ENCODE measurements at places on chromosomes 2 and 18.

GRCh38 chr2:20150110-20150706, 74.7 kb downstream of the SDC1 start:
- DNase-seq = no peak

- DNase-seq = peak; percentile 57
Observed at GRCh38 chr18:3605954-3606443, 156.0 kb downstream of the TGIF1 start.

DNA sequence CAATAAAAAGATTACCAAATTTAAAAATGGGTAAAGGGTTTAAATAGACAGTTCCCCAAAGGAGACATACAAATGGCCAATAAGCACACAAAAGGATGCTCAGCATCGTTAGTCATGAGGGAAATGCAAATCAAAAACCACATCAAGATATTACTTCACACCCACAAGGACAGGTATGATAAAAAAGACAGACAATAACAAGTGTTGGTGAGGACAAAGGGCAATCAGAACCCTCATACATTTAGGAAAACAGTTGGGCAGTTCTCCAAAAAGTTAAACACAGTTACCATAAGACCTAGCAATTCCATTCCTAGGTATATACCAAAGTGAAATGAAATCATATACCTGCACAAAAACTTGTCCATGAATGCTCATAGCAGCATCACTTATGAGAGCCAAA, 14.5 kb downstream of the CREG2 start:
- no peak for DNase-seq

GRCh38 chr2:198479065-198479464, 674.7 kb downstream of the PLCL1 start:
- no peak for DNase-seq

- no peak for DNase-seq
Observed at GRCh38 chr2:219042750-219043149, 1.4 kb upstream of the CFAP65 start.

GRCh38 chr2:220168891-220169546, 541.6 kb downstream of the SLC4A3 start:
- DNase-seq = no peak

DNA sequence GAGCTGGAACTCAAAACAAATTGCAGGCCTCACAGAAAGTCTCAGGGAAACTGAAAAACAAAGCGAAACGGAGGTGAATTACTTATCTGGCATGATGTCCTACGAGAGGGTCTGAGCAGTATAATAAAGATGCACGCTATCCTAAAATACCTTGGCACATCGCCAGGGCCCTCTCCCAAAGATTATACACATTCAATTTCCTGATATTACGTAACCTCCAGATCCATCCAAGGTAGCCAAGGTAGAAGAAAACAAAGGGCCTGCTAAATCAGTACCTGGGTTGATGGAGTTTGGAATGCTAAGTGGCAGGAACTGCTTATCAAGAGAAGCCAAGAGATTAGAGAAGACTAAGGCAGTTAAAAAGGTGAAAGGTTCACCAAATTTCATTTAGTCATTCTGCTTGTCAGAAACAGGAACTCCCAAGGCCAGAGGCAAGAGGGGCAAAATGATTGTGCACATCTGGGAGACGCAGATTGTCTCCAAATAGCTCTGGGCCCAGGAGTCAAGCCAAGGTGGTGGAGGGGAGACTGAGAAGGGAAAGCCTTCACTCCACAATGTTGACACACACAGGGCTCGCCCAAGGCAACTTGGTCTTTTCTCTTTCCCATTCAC, 236.8 kb upstream of the ATP5MC3 start:
- no peak for DNase-seq

DNA sequence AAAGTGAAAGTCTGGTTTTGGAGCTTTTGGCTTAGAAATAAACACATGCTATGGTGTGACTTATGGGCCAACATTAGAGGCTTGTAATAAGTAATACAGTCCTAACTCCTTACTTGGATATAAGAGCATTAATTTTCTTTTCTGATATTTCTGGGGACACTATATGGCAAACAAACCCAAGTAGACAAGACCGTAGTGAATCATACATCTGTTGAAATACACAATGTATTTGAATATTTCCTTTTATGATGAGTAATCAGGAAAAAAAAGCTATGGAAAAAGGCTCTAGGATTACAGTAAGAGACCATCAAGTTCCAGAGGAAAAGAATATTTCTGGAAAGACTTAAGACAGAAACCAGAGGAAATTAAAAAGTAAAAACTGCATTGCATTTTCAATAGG, 146.0 kb upstream of the CYP26B1 start:
- no peak for DNase-seq

- no peak for DNase-seq
Observed at GRCh38 chr18:76759056-76759455, 63.3 kb upstream of the ZNF236 start.

DNA sequence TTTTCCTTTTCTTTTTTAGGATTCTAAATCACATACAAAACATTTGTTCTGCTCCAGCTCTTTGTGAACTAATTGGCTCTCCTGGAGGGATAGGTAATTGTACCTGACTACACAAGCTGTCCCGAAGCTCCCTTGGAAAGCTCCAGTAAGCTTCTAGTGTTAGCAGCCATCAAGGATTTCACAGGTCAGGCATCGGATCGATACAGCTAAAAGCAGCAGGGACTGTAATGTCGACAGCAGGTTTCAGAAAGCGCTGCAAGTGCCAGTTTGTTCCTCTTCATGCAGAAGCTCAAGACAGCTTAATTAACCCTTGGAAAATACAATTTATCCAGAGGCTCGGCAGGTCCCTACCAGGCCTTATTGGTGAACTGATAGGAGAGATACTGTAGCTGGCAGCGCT, 87.2 kb upstream of the VRK2 start:
- DNase-seq = no peak

DNA sequence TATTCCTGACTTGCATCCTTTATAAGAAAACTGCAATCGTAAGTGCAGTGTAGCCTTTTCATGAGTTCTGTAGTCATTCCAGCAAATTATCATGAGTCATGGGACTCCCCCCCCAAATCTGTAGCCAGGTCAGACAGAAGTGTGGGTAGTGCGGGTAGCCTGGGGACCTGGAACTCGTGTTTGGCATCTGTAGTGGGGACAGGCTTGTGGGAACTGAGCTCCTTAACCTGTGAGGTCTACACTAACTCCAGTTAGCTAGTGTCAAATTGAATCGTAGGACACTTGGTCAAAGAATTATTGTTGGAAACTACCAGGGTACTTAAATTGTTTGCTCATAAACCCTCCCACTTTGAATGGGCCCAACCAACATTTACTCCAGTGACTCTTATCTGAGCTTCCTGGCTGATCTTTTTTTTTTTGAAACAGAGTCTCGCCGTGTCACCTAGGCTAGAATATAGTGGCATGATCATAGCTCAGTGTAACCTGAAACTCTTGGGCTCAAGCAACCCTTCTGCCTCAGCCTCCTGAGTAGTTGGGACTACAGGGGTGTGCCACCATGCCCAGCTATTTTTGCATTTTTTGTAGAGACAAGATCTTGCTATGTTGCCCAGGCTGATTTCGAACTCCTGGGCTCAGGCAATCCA, 12.4 kb downstream of the PFN4 start:
- DNase-seq = no peak

DNA sequence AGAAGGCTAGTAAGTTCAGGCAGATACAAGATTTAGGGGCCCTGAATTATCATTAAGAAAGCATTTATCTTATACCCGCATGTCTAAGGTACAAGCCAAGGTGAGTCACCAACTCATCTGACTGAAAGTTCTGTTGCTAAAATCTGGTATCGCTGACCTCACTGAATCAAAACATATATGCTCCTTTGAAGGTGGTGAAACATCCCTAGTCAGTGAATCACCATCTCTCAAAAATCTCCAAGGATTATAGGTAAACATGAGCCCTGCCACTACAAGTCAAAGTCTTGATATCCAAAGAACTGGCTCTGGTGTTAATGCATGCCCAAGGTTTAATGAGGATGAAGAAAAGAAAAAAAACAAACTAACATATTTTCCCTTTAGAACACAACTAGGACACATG, 43.5 kb downstream of the IRS1 start:
- DNase-seq = peak; percentile 9

GRCh38 chr2:101942851-101943250, 48.9 kb upstream of the IL1R2 start:
- DNase-seq = no peak

GRCh38 chr2:119181791-119182445, 23.4 kb upstream of the C1QL2 start:
- DNase-seq = no peak

- DNase-seq = no peak
Observed at GRCh38 chr2:172366596-172367150, 60.7 kb upstream of the ITGA6 start.

- peak; percentile 28 for DNase-seq
Observed at GRCh38 chr2:96330407-96330806, 5.2 kb upstream of the NCAPH start.

GRCh38 chr2:8709611-8710010, 27.8 kb downstream of the ID2 start:
- DNase-seq = no peak

- DNase-seq = no peak
Observed at GRCh38 chr2:16417726-16418125, 247.9 kb downstream of the CYRIA start.

Measured in DMS53 (cell line).